ENCODE measurements at places on chromosomes 13 and 19.

GRCh38 chr19:8629184-8629583 is 1.2 kb upstream of the NFILZ start:
- DNase-seq = no peak

- DNase-seq = no peak
Measured at GRCh38 chr19:2798733-2799132, 13.4 kb downstream of the THOP1 start.

GRCh38 chr13:107076801-107077200 is 508.9 kb upstream of the ARGLU1 start:
- no peak for DNase-seq

DNA sequence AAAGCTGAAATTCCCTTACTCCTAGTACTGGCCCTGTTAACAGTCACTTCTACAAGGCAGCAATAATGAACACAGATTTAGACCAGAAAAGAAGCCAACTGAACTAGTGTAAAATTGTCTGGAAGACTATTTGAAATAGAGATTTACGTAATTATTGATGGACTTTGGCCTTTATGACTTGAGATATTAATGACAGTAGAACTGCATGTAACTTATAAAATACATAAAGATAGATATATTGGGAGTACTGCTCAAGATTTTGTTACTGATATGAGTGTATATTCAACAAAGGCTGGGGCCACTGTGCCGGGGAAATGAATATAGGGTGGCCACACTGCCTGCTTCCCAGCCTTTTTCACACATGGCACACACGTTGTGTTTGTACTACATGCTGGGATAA is 88.8 kb downstream of the STARD13 start:
- no peak for DNase-seq

DNA sequence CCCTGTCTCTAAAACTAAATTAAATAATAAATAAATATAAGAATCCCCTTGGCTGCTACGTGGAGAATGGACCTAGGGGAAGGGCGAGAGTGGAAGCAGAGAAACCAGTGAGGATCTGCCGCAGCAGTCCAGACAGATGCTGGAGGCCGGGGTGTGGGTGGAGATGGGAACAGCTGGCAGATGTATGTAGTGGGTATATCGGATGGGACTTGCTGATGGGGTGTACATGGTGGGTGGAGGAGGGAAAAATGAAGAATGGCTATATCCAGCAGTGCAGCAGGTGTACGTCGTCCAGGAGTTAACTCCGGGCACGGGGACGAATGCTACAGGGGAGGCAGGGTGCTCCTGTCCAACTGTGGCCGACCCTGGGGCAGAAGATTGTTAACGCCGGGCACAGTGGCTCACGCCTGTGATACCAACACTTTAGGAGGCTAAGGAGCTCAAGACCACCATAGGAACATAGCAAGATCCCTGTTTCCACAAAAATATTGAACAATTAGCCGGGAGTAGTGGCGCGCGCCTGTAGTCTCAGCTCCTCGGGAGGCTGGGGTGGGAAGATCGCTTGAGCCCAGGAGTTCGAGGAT is 654 bp downstream of the CEP89 start:
- no peak for DNase-seq

- peak; percentile 73 for DNase-seq
Measured at GRCh38 chr13:52851137-52851962, 2.9 kb upstream of the PCDH8 start.

GRCh38 chr19:46579361-46579879 is 21.7 kb upstream of the CALM3 start:
- no peak for DNase-seq

GRCh38 chr13:94495806-94496205 is 16.3 kb upstream of the DCT start:
- DNase-seq = no peak

DNA sequence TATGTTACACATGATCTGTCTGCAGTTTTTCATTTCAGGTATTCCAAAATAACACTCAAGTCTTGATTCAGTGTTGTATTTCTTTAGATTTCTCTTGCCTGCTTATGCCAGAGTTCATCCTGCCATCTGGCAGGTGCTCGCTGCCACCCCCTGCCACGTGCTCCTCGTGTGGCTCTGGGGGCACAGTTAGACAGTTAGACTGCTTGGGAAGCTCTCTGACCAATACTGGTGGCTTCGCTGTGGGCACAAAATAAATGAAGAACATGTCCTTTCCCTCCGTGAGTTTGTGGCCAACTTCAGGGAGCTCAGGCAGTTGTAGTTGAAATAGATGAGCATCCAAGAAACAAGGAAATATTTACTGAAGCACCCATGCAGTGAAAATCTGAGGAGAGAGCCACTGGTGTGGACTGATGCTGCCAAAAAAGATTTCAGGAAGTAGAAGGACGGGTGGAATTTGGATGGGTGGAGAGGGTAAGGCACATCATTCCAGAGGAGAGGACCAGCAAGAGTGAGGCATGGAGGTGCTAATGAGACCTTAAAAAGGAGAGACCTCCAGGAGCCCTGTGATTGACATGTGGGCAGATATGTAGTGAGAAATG is 37.5 kb upstream of the GPR183 start:
- DNase-seq = no peak

GRCh38 chr19:5112175-5112574 is 143.3 kb downstream of the KDM4B start:
- no peak for DNase-seq

DNA sequence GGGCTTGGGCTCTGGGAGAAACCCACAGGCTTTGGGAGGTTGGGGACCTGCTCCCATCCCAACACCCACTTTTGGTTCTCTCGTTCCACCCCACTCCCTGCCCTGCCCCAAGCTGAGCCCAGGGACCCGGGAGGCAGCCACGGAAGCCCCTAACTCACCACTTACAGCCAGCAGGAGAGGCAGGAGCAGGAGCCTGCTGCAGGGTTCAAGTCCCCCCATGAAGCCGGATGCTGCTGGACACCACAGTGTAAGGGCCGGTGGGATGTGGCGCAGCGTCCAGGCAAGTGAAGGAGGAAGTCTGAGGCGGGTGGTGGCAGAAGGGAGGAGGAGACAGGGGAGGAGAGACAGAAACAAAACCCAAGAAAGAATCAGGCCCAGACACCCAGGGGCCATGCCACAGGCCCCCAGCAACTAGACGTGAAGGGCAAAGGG is at the start of gene TYROBP:
Gene TYROBP, minus strand, starts transcription at position 286 of the 432 bp plus-strand sequence. Its CDS starts 67 bp downstream, at position 219.
- DNase-seq = no peak

- DNase-seq = peak; percentile 0
Measured at GRCh38 chr19:29477831-29478577, 47.8 kb upstream of the VSTM2B start.

GRCh38 chr13:48302871-48303358 is 636 bp upstream of the RB1 start:
- DNase-seq = no peak

- peak; percentile 20 for DNase-seq
Measured at GRCh38 chr13:46297361-46297811, 85.7 kb downstream of the LRRC63 start.

- DNase-seq = peak; percentile 27
Measured at GRCh38 chr13:21696865-21697448, 26.1 kb downstream of the FGF9 start.

GRCh38 chr19:53896682-53897081 is 12.4 kb upstream of the CACNG7 start:
- DNase-seq = no peak
